ENCODE measurements at places on chromosomes 16 and 17. TPM values are rescaled to one million over a fixed set of nuclear protein-coding genes. Genes with fewer than 3 reads are reported as not detected.

DNA sequence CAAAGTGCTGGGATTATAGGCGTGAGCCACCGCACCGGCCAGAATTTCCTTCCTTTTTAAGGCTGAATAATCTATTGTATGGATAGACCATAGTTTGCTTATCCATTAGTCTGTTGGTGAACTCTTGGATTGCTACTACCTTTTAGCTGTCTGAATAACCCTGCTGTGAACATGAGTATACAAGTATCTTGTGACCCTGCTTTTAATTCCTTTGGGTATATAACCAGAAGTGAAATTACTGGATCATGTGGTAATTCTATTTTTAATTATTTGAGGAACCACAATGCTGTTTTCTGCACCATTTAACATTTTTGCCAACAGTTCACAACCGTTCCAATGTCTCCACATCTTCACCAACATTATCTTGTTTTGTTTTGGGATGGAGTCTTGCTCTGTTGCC lies 4.6 kb upstream of the OTOA start:
- peaks cover 19% of the 10 kb centered on the region for H3K36me3 ChIP-seq
- H3K27me3 ChIP-seq: peaks cover 8% of the 10 kb centered on the region
- no peak overlapping the region for H3K4me3 ChIP-seq
- peaks cover 19% of the 10 kb centered on the region for H3K4me1 ChIP-seq
- H3K27ac ChIP-seq: no peak overlapping the region

DNA sequence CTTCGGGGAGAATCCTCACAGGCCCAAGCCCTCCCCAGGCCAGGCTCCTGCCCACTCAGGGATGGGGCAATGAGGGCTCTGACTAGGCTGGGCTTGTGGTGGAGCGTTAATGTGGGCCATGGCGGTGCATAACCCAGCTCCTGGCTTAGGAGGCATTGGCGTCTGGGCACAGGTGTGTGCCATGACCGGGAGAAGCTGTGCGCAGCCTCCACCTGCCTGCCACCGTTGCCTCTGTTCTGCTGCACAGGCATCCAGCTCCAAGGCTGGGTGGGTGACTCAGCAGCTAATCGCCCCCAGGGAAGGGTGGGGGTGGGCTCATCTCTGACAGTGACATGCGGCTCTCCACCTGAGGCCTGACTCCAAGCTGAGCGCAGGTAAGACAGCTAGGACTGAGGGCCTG lies 3.5 kb upstream of the ARHGAP27 start:
- no peak overlapping the region for H3K27ac ChIP-seq
- no peak overlapping the region for H3K4me3 ChIP-seq
- H3K27me3 ChIP-seq: no peaks in the 10 kb centered on the region
- DNase-seq: no peak
- peaks cover 27% of the 10 kb centered on the region for H3K4me1 ChIP-seq
- H3K36me3 ChIP-seq: peaks cover 46% of the 10 kb centered on the region

GRCh38 chr16:20344611-20345010 lies 7.9 kb downstream of the UMOD start:
- peaks cover 22% of the 10 kb centered on the region for H3K27me3 ChIP-seq
- no peaks in the 10 kb centered on the region for H3K4me1 ChIP-seq
- DNase-seq: no peak
- H3K27ac ChIP-seq: no peak overlapping the region
- H3K36me3 ChIP-seq: no peaks in the 10 kb centered on the region
- H3K4me3 ChIP-seq: no peak overlapping the region

GRCh38 chr16:69754469-69755310 lies at the start of gene NOB1:
NOB1 (minus strand) TSS chr16:69754926; CDS start chr16:69754910, 16 bp downstream.
- H3K4me3 ChIP-seq: peak within 1 kb of the TSS; percentile 73
- peak; percentile 98 for DNase-seq
- H3K36me3 ChIP-seq: peaks cover 31% of the 10 kb centered on the region
- peaks cover 20% of the 10 kb centered on the region for H3K4me1 ChIP-seq

DNA sequence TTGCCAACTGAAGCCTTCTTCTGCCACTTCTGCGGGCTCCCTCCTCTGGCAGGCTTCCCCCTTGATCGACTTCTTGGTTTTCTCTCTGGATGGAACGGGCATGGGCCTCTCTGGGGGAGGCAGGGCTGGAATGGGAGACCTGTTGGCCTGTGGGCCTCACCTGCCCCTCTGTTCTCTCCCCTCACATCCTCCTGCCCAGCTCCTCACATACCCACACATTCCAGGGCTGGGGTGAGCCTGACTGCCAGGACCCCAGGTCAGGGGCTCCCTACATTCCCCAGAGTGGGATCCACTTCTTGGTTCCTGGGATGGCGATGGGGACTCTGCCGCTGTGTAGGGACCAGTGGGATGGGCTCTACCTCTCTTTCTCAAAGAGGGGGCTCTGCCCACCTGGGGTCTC lies 6.5 kb upstream of the LASP1NB start:
- H3K36me3 ChIP-seq: peaks cover 68% of the 10 kb centered on the region
- H3K27me3 ChIP-seq: no peaks in the 10 kb centered on the region
- no peak for DNase-seq
- peaks cover 33% of the 10 kb centered on the region for H3K4me1 ChIP-seq
- no peak overlapping the region for H3K4me3 ChIP-seq
- H3K27ac ChIP-seq: no peak overlapping the region

DNA sequence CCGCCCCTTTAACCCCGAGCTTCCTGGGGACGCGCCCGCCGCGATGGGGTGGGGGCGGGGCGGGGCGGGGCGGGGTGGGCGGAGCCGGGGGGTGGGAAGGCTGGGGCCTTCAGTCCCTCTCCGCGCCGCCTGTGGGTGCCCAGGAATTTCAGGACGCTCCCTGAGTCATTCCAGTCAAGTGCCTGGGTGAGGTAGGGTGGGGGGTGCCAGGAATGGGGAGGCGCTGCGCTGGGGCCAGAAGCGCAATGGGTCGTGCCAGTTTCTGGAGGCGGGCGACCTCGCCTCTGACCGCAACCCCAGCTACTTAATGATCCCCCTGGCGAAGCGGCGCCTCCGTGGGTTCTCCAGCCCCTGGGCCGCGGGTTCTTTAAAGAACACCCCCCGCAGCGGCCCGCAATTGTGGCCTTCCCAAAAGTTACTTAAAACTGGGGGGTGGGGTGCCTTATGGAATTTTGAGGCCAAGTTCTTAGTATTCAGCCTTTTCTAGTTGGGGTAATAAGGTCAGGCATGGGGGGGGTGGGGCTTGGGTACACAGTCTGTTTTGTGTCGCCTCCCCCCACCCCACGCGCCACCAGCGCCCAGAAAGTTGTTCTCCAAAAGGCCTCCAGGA lies 826 bp upstream of the GSE1 start:
- peak overlapping the region; percentile 71 for H3K4me3 ChIP-seq
- H3K27ac ChIP-seq: peak overlapping the region; percentile 97
- DNase-seq: peak; percentile 93
- no peaks in the 10 kb centered on the region for H3K36me3 ChIP-seq

DNA sequence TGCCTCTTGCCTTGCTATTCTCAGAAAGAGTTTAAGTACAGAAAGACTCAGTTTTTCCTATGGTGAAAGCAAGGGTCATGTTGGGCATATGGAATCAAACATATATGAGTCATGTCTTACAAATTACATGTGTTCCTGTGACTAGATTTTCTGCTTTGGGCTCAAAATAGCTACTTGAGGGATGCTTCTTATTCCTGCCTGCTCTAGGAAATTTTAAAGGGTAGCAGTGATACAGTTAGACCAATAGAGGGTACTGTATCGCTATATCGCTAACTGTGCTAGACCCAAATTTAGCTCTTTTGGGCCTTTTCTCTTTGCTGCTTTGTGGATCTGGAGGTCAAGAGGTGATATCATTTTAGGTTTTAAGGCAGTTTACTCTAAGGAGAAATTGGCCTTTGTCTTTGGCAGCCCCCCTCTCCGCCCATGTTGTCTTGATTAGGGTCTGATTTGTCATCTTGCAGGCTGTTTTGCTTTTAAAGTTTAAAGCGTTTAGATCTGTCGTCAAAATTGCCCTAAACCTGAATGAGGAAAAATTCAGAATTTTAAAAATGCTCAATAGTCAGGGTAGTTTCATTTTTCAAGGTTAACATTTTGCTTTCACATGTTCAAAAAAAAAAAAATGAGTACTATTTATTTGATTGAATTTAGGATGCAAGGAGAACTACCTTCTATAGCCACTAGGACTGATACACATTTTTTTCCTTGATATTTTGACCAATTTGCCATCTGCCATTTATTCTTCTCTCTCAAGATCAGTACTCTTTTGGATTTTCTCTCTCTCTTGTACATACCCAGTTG lies 8.8 kb downstream of the NFATC3 start:
- H3K36me3 ChIP-seq: peaks cover 5% of the 10 kb centered on the region
- H3K27me3 ChIP-seq: no peaks in the 10 kb centered on the region
- H3K4me3 ChIP-seq: no peak overlapping the region

DNA sequence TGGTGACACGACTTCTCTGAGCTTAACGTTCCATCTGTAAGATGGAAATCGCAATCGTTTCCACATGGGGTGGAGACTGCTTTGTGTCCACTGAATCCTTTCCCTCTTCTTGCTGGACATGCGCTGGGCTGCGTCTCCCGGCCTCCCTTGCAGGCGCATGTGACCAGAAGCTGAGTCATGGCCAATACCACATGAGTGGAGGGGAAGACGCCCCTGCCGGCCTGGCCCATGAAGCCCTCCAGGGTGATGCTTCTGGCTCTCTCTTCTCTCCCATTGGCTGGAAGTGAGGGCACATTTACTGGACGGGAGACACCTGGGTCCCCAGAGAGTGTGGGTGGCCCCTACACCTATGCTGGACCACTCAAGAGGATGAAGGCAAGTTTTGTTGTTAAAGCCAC lies 71.1 kb downstream of the DYNLRB2 start:
- peaks cover 7% of the 10 kb centered on the region for H3K36me3 ChIP-seq
- no peaks in the 10 kb centered on the region for H3K4me1 ChIP-seq
- H3K27me3 ChIP-seq: no peaks in the 10 kb centered on the region
- no peak overlapping the region for H3K27ac ChIP-seq

DNA sequence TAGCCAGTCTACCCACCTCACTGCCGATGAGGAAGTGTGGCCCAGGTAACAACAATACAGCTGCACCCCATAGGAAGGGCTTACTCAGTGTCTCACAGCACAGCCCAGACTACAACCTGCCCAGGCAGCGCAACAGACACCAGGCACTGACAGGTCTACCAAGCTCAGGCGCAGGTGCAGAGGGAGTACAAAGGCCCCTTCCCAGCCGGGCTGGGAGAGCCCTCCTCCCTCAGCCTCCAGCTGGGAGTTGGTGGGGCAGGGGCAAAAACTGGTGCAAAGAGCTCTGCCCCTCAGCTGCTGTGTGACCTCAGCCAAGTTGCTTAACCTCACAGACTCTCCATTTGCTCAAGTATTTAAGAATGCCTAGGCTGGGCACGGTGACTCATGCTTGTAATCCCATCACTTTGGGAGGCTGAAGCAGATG lies 112.6 kb upstream of the LHX1 start:
- H3K27me3 ChIP-seq: peaks cover 51% of the 10 kb centered on the region
- H3K4me1 ChIP-seq: no peaks in the 10 kb centered on the region
- no peaks in the 10 kb centered on the region for H3K36me3 ChIP-seq
- H3K4me3 ChIP-seq: no peak overlapping the region
- no peak for DNase-seq

DNA sequence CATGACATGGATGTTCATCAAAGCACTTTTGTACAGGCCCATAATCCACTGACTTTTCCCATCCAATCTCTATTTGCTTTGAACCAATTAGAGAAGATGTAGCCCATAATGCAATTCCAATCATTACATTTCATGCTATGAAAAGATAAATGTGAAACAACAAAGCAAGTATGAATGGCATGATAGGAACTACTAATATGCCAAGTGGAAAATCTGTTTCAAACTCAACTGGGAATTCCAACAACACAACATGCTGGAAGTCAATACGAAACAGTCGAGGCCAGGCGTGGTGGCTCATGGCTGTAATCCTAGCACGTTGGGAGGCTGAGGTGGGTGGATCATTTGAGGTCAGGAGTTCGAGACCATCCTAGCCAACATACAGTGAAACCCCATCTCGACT lies 39.6 kb upstream of the TMEM97 start:
- no peak for DNase-seq
- no peak overlapping the region for H3K4me3 ChIP-seq
- peaks cover 3% of the 10 kb centered on the region for H3K4me1 ChIP-seq

DNA sequence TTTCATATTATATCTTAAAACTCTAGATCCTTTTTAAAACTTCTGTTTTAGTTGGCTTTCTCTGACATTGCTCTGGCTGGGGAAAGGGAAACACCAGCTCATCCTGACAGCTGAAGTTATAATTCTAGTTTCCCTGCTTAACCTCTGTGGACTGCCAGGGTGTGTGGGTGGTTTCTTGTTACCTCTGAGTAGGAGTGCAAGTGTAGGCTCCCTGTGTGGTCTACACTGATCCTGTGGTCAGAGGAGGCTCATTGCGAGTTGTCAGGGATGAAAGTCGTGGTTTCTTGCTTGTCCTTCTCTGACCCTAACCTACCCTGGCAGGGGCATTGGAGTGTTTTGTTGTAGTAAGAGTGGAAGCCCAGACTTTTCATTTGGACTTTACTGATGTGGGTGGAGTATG lies 221.0 kb downstream of the UTP18 start:
- H3K4me1 ChIP-seq: no peaks in the 10 kb centered on the region
- no peaks in the 10 kb centered on the region for H3K27me3 ChIP-seq
- no peak overlapping the region for H3K27ac ChIP-seq
- DNase-seq: no peak

DNA sequence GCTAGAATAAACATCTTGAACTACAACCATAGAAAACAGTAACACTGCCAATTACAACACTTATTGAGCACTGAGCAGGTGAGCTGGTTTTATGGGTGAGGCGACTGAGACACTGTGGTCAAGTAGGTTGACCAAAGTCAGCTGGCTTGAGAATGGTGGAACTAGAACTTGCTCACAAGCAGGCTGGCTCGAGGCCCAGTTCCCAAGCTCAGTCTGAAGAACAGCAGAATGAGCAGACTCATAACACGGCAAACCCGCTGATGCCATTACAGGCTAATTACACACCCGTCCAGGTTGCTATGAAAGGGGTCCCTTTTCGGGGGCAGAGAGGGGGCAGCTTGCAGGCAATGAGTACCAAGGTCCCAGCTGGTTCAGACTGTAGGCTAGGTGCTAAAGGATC lies 6.5 kb downstream of the ZZEF1 start:
- H3K36me3 ChIP-seq: peaks cover 16% of the 10 kb centered on the region
- DNase-seq: peak; percentile 90
- H3K4me1 ChIP-seq: peaks cover 58% of the 10 kb centered on the region
- H3K27me3 ChIP-seq: no peaks in the 10 kb centered on the region

DNA sequence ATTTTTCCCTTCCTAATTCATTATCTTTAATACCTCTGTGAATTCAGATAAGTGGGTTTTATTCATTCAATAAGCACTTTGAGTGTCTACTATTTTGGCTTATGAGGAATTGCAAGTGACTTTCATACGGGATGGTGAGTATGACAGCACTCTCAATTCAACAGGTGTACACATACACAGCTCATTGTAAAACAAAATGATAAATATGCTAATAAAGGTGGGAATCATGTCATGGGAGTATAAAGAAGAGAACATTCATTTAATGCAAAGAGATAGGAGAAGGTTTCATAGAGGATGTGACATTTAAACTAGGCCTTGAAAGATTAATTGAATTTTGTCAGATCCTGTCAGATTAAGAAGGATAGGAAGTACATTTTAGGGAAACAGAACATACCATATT lies 19.4 kb downstream of the NACA2 start:
- no peak overlapping the region for H3K4me3 ChIP-seq
- DNase-seq: no peak
- no peaks in the 10 kb centered on the region for H3K4me1 ChIP-seq
- H3K27me3 ChIP-seq: no peaks in the 10 kb centered on the region
- no peak overlapping the region for H3K27ac ChIP-seq

- no peaks in the 10 kb centered on the region for H3K36me3 ChIP-seq
- H3K4me1 ChIP-seq: no peaks in the 10 kb centered on the region
- no peak overlapping the region for H3K4me3 ChIP-seq
Measured at GRCh38 chr16:63516394-63516793, 1480.2 kb upstream of the CDH8 start.

GRCh38 chr17:63918305-63918704 lies 334 bp downstream of the GH1 start:
- no peaks in the 10 kb centered on the region for H3K36me3 ChIP-seq
- no peaks in the 10 kb centered on the region for H3K4me1 ChIP-seq

KRT33B gene
- total RNA-seq: not detected

RNF43 gene
- 9.7 TPM for total RNA-seq

MEFV gene
- total RNA-seq: 13.5 TPM

GRAP gene
- total RNA-seq: 8.5 TPM

SLC43A2 gene
- total RNA-seq: 44.6 TPM

STH gene
- total RNA-seq: not detected

GUCY2D gene
- 3.1 TPM for total RNA-seq

All from lower lobe of right lung (tissue), 2 donors.